Stimulated activated CD8-positive, alpha-beta memory T cell treated with anti-CD3 and anti-CD28 coated beads, Interleukin-4, amount 100 ng/mL, for 1 hour (primary cell): ENCODE measurements at places on chromosomes 16 and 17.

DNA sequence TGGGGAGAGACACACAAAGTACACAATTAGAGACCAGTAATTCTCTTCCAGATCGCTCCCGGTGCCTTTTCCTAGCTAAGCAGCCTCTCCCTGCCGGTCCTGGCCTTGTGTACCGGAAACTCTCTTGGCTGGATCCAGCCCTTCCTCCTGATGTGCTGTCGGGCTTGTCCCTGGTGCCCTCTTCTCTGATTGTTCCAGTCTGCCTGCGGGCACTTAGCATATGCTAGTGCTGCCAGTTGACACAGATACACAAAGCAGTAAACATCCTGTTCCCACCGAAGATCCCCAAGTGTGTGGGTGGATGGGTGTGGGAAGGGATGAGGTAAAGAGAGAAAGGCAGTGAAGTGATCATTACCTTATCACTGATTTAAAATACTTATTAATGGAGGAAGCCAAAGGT, 9.7 kb downstream of the HS3ST3B1 start:
- DNase-seq: no peak

DNA sequence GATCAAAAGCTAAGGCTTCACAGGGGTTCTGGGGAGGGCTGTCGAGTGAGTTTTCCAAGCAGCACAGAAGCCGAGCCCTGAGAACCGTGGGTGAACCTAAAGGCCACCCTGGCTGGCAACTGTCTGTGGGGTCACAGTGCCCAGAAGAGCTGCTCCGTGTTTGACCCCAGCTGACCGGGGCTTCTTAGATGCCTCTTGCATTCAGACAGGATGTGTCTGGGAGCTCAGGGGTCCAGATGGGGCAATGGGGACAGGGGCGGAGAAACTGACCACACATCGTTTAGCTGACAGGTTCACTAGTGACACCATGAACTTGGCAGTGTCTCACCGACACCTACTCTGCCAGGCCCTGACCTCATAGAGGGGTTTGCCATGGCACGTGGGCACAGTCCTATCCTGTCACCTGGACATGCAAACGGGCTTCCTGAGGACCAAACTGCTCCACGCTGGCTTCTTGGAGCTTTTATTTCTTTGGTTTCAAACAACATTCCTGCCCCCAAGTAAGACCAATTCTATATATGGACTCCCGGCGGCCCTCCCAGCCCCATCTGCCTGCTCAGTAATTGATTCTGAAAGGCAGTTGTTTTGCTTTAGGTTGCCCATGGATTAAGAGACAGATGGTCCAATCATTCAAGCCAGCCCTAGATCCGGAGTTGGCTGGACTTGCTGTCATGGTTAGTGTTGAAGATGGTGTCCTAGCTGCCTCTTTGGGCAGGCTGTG, 22.2 kb downstream of the WSCD1 start:
- no peak for DNase-seq

DNA sequence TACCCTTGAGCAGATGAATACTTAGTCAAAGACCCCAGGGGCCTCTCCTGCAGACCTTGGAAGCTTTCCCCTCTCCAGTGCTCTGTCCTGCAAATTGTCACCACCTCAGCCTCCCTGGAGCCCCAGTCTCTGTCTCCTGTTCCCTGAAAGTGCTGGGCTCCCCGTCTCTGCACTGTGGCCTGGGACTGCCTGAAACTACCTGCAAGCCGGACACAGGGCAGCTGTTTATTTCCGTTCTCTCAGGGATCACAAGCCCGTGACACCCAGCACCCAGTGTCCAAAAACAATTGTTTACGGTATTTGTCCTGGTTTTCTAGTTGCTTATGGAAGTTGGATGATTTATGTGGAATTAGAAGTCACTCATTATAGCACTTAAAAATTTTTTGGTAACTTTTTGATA, 81.6 kb upstream of the CHMP6 start:
- DNase-seq: no peak

DNA sequence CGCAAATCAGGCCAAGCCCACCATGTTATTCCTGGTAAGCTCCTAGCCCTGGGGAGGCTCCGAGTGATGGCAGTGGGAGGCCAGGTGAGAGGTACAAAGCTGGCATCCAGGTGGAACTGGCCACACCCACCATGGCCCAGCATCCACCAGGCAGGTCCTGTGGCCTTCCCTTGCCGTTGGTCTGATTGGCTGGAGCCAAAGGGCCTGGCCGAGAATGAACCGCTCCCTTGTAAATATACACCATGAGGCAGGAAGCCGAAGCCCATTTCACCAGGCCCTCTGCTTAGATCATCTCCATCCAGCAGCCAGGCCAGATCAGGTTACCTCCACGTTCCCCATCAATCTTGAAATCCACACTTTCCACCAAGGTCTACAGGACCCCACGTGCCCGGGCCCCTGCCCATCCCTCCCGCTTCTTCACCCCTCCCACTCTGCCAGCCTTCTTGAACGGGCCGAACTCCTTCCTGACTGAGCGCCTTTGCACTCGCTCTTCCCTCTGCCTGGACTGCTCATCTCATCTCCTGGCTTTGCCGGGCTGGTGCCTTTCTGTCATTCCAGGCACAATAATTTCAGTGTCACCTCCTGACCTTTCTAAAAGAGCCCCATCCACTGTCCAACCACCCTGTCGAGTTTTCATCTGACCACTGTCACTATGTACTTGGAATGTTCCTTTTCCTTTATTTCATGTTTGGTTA, 5.8 kb downstream of the SOCS1 start:
- DNase-seq: no peak

DNA sequence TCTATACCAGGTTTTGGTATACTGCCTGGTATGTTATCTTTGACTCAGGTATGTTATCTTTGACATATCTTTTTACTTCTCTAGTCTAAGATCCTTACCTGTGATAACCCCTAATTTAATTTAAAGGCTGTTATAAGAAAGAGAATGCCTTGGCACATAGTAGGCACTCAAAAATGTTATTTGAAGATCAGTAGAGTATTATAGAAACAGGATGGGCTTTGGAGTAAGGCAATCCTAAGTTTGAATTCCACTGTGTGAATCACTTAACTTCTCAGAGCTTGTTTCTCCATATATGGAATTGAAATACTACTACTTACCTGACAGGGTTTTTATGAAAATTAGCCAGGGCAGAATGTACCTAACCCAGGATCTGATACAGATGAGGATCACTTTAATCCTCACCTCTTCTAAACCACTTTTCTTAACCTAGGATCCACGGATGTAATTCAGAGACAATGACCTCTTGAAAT, 1.2 kb downstream of the BRIP1 start:
- no peak for DNase-seq

GRCh38 chr16:2786826-2787151, 571 bp downstream of the PRSS33 start:
- no peak for DNase-seq

- DNase-seq: no peak
These were observed 20.7 kb downstream of the ACSF3 start for GRCh38 chr16:89114159-89114981.

- no peak for DNase-seq
These were observed 4.3 kb downstream of the POLG2 start for GRCh38 chr17:64492481-64493109.
